ENCODE measurements at places on chromosomes 13 and 19. TPM values are rescaled to one million over a fixed set of nuclear protein-coding genes. Genes with fewer than 3 reads are reported as not detected.

ACOD1 gene
- not detected for total RNA-seq

GRCh38 chr13:31377946-31378345, 178.2 kb downstream of the B3GLCT start:
- DNase-seq: no peak

ZNF66 gene
- total RNA-seq: 2.2 TPM

PRDX2 gene
- 513 TPM for total RNA-seq

DNA sequence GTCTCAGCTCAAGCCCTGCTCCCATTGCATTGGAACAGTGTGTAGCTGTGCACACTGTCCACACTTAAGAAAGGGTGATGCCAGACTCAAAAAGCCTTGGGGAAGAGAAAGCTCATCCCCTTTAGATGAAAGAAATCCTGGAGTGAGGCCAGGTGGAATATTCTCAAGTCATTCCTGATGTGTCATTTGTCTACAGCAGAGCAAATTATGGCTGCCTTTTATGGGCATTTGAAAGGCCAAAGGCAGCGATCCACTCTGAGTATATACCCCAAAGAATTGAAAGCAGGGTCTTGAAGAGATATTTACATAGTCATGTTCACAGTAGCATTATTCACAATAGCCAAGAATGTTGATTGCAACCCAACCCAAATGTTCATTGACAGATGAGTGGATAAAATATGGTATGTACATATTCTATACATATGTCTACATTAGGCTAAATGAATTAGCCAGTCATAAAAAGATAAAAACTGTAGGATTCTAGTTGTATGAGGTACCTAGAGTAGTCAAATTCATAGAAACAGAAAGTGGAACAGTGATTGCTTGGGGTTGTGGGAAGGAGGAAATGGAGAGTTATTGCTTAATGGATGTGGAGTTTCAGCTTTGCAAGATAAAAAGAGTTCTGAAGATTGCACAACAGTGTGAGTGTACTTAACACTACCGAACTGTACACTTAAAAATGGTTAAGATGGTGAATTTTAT, 214.9 kb downstream of the KCNRG start:
- peak; percentile 78 for DNase-seq

- no peak for DNase-seq
Observed at GRCh38 chr13:106911627-106912026, 343.7 kb upstream of the ARGLU1 start.

DNA sequence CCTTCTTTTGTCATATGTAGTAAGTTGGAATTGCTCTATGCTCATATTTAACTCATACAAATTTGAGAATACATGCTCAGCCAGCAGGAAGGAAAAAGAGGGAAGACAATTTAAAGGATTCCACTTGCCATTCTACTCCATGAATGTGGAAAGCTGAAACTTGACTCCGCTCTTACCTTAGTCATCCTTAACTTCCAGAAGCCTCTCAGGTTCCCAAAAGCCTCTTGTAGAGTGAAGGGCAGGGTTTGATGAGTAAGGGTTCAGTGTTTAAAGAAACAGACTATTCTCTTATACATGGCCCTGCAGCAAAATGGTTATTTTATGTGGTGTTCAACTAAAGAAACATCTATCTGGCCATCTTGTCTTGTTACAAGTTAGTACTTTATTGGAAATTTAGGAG, 27.1 kb downstream of the FAM124A start:
- no peak for DNase-seq

DNA sequence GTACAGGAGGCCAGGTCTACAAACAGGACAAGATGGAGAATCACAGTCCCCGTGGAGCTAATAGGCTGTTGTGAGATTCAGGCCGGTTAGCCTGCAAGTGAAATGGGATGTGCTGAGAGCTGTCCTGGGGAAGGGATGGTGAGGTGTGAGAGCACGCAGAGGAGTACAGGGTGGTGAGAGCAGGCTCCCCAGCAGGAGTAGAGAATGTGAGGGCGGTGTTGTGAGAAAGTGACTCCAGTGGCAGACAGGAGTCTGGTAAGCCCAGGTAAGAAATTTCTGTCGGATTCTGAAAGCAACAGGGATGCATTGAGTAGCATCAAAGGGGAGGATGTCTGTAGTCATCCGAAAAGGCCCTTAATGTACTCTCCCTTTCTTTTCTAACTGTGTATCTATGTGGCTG, 50.7 kb upstream of the GPR183 start:
- DNase-seq: no peak

PALM gene
- total RNA-seq: 0.10 TPM

CACNG8 gene
- under 0.01 TPM for total RNA-seq

DNA sequence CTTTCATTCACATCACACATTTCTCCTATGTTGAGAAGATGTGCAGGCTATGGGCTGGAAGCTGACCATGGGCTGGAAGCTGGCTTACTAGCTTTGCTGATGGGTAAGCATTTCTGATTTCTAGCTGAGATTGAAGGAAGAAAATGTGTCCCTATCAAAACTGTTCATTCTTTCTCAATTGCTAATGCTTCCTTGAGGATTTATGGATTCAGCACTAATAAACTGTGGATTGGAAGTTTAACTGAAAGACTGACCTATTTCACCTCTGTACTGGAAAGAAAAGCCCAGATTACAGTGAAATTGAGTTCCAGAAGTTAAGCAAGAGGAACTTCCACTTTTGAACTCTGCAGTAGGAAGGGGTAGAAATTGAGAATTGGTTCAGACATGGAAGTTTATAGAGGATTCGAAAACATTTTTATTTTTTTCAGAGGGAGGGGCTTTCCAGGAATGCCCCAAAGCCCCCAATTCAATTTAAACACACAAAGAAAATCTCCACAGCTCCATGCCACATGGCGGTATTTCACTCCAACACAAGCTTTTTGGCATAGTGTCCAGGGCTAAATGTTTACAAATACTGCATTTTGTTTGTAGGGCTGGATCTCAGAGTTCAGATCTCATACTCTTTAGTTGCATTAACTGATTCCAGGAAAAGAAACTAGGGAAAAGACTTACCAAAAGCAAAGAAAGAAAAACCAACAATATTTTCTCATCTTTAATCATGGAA, 61.2 kb upstream of the ARGLU1 start:
- DNase-seq: no peak

- DNase-seq: peak; percentile 15
Observed at GRCh38 chr19:41501854-41502253, 58.9 kb downstream of the ERICH4 start.

GRCh38 chr19:41706741-41707501, 1.5 kb upstream of the CEACAM5 start:
- DNase-seq: peak; percentile 32

DNA sequence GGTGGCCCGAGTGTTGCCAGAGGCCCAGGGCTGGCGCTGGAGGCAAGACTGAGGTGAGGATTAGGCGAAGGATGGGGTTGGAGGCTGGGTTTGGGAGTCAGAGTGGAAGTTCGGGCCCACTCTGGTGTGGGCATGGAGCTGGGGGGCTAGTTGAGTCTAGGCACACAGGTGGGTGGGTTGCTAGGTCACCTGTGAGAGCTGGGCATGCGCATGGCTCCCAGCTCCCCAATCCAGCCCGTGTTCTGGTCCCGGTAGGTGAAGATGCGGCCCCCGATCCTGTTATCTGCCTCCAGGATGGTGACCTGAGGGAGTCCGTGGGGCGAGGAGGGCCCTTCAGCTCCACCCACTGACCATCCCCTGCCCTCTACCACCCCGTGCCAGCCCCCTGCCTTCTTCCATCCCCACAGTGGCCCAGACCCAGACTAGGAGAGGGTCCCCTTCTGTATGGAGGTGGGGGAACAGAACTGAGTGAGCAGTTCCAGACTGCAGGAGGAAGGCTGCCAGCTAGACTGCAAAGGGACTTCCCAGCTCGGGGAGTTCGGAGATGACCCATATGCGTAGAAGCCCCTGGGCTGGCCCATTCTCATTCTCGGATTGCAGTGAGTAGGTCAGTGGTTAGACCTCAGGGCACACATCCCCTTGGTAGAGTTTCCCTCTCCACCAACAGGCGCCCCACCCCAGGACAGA, 1.7 kb downstream of the IL4I1 start:
- no peak for DNase-seq

DNA sequence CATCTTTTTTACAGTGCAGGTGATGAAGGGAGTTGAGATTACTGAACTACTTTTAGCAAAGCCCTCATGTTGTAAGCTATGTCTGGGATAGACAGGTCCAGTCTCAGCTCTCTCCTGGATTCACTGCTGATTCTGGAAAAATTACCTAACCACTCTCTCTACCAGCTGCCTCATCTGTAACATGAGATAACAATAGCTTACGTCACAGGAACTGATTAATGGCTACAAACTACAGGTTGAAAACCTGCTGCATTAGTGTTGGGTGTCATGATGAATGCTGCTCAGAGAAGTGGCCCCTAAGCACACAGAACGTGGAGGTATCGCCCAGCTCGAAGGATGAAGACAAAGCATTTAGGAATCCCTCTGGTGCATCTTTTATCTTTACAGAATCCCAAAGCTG, 277.8 kb downstream of the ABCC4 start:
- no peak for DNase-seq

GRCh38 chr13:42544246-42544926, 29.6 kb upstream of the TNFSF11 start:
- no peak for DNase-seq

ATP1A3 gene
- 0.10 TPM for total RNA-seq

All from RPMI7951 (cell line).